ENCODE measurements at places on chromosomes 5 and 9.

DNA sequence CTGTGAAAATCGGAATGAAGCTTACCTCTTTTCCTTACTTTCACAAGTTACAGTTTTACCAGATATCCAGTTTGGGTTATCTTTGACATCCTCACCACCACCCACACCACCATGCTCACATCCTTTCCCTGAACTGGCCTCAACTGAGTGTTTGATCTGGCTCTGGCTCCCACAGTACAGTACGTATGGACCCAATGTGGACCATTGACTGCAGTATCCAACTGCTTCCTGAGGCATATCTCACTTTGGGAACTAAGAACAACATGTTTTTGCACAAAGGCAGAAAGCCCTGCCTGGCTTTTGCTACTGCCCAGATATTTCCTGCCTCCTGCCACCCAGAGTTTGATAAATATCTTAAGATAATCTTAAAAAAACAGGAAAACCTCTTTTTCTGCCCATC is 1232.0 kb upstream of the CDH18 start:
- no peak for DNase-seq

- DNase-seq: no peak
Observed at GRCh38 chr9:40907657-40908624, 220.5 kb downstream of the FOXD4L6 start.

- DNase-seq: no peak
Observed at GRCh38 chr5:145925803-145926202, 10.6 kb upstream of the SH3RF2 start.

- DNase-seq: no peak
Observed at GRCh38 chr5:124240732-124241131, 505.7 kb downstream of the ZNF608 start.

GRCh38 chr9:19788614-19789271 is at the start of gene SLC24A2:
Gene SLC24A2 (minus strand): TSS chr9:19789037.
- DNase-seq: no peak

- no peak for DNase-seq
Observed at GRCh38 chr9:74760031-74760700, 127.6 kb downstream of the TRPM6 start.

DNA sequence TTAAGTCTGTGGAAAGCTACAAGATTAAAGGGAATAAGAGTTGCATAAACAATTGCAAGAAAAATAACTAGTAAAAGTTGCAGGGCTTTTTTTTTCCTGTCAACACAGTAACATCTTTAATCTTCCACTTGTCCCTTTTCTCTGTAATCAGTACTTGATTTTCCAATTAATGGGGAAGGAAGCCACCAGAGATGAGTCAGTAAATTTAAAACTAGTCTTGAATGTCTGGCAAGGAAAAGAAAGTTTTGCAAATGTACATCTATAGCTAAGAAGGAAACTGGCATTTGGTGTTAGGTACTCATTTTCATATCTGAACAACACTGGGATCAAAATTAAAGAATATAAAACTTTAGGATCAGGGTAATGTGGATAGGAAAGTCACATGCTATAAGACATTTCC is 17.1 kb downstream of the DAP start:
- DNase-seq: no peak

GRCh38 chr9:5834214-5834613 is 1.3 kb upstream of the ERMP1 start:
- no peak for DNase-seq

- DNase-seq: no peak
Observed at GRCh38 chr9:113573046-113573958, 109.8 kb downstream of the RGS3 start.

- DNase-seq: no peak
Observed at GRCh38 chr5:5583832-5584231, 161.4 kb downstream of the ICE1 start.

DNA sequence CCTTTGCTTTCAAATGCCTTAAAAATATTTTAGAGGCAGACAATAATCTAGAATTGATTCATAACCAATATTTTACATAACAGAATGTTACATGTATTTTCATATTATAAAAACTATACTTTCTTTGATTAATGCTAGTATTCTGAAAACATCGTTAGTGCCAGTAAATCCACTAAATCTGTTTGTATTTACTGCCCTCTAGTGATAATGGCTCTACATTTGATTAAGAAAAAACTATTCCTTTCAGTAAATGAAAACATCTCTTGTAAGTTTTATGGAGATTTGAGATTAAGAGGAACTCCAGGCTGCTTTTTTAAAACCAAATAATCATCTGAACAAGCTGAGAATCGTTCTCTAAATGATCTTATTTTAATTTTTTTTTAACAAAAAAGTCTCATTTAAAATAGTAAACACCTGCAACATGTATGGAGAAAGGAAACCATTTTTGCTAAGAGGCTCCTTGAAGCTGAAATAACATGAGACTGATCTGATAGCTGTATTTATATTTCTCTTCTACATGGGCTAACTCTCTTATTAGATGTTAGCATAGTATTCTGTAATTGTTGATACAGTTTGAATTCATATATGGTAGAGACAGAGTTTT is 424.7 kb downstream of the RAB3C start:
- no peak for DNase-seq

DNA sequence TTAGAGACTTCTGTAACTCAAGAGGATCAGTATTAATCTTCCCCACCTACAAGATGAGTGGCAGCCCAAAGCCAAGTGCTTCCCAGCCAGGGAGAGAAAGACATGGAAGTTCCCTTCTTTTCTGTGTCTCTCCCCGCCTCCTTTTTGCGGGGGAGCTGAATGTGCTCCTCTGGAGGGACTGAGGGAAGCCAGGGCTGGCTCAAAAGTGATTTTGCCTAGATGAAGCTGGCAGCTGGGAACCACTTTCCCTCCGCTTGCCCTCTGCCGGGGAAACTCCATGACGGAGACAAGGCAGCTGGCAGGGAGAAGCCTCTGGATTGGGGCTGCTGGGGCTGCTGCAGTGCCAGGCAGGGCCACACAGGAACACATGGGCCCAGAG is 24.4 kb downstream of the EGR1 start:
- DNase-seq: no peak

DNA sequence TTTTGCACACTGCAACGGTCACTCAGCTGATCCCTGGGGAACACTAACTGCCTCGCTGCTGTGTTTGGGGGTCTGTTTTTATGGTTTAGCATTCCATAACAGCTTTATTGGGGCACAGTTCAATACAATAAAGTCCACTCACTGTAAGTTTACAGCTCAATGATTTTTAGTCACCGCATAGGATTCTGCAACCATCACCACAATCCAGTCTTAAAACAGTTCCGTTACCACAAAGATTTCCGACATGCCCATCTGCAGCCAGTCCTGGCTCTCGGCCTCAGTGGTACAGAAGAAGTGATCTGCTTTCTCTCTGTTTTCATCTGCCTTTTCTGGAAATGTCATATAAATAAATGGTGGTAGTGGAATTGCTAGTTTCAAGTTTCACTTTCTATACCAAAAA is 23.6 kb downstream of the OR2V2 start:
- no peak for DNase-seq

DNA sequence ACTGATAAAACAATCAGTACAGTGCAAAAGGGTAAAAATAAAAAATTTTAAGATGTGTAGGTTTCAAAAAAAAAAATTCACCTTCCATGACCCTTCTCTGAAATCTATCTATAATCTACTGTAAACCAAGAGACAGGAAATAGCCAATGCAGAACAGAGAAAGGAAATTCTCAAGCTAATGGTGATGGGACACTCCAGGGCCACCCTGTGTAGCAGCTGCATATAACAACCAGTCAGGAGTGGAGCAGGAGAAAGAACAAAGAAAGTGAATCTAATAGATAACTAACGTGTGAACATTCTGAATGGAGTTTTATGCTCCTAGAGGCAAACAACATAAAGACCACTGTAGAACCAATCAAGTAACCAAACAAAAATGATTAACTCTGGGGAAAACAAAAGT is 16.6 kb downstream of the SPTLC1 start:
- no peak for DNase-seq

GRCh38 chr5:63878788-63879187 is 83.5 kb downstream of the HTR1A start:
- no peak for DNase-seq

DNA sequence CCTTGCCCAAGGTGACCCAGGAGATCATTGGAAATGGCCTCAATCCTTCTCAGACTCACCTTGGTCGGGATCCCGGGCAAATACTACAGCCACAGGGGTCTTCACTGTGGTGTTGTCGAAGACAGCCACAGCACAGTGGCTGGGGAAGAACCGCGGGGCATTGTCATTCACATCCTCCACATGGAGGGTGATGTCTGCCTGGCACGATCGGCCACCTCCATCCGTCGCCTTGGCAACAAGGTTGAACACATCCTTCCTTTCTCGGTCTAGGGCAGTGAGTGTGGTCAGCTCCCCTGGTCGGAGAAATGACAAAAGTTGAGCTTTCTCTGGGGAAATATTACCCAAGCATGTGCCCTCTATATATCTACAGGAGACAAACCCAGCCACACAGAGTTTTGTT is 56.8 kb downstream of the FAT2 start:
- no peak for DNase-seq

GRCh38 chr5:52582313-52582712 is 205.4 kb upstream of the ITGA1 start:
- no peak for DNase-seq

DNA sequence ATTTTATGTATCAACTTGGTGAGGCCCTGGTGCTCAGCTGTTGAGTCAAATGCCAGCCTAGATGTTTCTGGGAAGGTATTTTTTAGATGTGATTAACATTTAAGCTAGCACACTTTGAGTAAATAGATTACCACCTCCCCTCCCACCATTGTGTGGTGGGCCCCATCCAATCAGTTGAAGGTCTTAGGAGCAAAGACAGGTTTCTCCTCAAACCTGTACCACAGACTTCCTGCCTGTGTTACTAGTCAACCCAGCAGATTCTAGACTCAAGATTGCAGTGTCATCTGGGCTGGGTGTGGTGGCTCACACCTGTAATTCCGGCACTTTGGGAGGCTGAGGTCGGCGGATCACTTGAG is 33.8 kb downstream of the MRPL36 start:
- DNase-seq: no peak

GRCh38 chr9:111393971-111394370 is 63.9 kb upstream of the OR2K2 start:
- DNase-seq: no peak

- no peak for DNase-seq
Observed at GRCh38 chr9:135698767-135699166, 514 bp downstream of the SOHLH1 start.

GRCh38 chr5:55577353-55578060 is 42.7 kb upstream of the PLPP1 start:
- no peak for DNase-seq

DNA sequence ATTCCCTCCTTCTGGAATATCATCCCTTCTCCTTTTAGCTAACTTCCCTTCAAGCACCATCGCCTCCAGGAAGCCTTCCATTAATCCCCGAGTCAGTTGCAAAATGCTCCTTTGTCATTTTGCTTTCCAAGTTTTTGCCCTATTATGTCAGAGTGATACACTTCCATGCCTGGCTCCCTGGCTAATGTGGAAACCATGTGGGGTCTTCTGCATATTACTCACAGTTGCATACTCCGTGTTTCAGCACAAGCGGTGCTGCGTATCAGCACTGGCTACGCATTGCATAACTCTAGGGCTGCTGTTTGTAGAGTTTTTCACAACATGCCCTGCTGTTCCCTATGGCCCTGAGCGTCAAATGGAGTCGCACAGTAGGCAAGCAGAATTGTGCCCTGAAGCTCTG is 1.9 kb downstream of the TEX53 start:
- DNase-seq: no peak

- no peak for DNase-seq
Observed at GRCh38 chr5:180143656-180144364, 65.2 kb downstream of the RASGEF1C start.

GRCh38 chr9:71549023-71549422 is 219.3 kb downstream of the CEMIP2 start:
- no peak for DNase-seq

DNA sequence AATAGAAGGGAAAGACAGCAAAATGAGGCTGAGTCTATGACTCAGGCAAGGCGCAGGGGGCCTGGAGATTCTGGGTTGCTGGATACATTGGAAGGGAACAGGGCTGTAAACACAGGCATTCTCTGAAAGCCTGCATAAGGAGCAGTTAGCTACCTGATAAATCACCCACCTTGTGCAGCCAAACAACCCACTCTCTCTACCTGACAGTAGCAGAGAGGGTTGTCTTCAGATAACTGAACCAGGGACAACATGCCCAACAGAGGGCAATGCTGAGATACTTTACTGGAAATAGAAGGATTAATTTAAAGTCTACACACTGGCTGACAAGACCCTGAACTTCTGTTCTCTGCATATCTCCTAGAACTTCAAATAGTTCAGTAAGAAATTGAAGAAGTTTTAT is 161.6 kb downstream of the KCTD16 start:
- DNase-seq: no peak

DNA sequence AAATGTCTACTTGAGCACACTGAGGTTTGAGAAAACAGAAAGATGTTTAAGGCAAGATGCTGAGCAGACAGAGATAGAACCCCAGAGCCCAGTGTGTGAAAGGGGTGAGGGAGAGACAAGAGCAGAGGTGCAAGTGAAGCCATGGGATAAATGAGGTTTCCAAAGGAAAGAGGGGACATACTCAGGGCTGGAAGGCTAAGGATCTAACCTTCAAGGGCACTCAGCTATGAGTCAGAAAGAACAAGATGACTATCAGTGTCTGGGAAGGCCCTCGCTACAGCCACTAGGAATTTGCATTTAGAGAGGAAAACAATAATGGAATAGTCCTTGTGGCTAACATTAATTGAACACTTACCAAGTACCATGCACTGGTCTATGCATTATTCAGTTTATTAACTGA is 113.7 kb downstream of the HTR4 start:
- DNase-seq: no peak

GRCh38 chr5:142316051-142316450 is 8.8 kb downstream of the SPRY4 start:
- peak; percentile 26 for DNase-seq

- DNase-seq: no peak
Observed at GRCh38 chr5:68187268-68188055, 28.1 kb upstream of the PIK3R1 start.

DNA sequence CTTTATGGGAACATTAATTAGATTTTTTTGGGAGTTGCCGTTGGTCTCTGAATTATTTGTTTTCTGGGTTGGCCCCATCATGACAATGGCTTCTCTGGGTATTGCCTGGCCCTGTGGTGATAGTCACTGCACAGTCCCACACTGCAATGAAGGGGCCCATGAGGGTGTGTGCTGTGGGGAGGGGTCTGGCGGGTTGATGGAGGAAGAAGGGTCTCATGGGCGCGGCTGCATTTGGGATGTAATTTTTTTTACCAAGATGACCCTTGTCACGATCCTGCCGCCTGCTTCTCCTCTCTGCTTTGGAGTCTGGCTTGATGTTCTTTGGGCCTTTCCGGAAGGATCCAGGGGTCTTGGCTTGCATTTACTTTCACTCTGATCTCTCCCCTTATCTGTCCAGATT is 44.1 kb downstream of the WNK2 start:
- no peak for DNase-seq

GRCh38 chr5:179817470-179817840 is 3.2 kb upstream of the SQSTM1 start:
- DNase-seq: no peak

All from CD8-positive, alpha-beta memory T cell (primary cell).